ENCODE measurements at places on chromosomes 1 and 21.

DNA sequence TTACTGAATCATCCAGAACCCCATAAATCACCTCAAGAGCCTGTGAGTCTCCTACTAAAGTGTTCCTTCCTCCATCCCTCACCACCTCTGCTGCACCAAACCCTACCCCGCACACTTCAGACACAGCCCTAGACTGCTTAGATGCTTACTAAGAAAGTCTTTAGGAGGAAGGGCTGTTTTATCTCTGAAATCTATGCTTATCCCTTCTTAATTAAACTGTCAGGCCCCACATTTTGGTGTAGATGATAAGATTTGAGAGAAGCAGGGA, 216.8 kb upstream of the SGIP1 start:
- DNase-seq, result no peak

DNA sequence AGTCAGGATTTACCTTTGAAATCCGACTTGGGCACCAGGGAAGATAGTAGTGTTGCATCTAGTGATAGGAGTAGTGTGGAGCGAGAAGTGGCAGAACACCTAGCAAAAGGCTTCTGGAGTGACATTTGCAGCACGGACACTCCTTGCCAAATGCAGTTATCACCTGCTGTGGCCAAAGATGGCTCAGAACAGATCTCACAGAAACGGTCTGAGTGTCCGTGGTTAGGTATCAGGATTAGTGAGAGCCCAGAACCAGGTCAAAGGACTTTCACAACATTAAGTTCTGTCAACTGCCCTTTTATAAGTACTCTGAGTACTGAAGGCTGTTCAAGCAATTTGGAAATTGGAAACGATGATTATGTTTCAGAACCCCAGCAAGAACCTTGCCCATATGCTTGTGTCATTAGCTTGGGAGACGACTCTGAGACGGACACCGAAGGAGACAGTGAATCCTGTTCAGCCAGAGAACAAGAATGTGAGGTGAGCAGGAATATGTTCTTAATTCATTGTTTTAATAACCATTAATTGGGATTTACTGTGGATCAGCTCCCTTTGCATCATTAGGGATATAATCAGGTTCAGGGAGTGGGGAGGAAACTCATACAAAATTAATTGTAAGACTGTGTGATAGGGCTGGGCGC, 28.3 kb downstream of the BACH1 start:
- DNase-seq, result no peak

GRCh38 chr1:223775054-223775453, 62.7 kb downstream of the CAPN2 start:
- no peak for DNase-seq

- DNase-seq, result no peak
These were observed 191.4 kb downstream of the ZBTB18 start for GRCh38 chr1:244242446-244242845.

GRCh38 chr1:30599721-30600120, 123.7 kb downstream of the MATN1 start:
- DNase-seq, result no peak

DNA sequence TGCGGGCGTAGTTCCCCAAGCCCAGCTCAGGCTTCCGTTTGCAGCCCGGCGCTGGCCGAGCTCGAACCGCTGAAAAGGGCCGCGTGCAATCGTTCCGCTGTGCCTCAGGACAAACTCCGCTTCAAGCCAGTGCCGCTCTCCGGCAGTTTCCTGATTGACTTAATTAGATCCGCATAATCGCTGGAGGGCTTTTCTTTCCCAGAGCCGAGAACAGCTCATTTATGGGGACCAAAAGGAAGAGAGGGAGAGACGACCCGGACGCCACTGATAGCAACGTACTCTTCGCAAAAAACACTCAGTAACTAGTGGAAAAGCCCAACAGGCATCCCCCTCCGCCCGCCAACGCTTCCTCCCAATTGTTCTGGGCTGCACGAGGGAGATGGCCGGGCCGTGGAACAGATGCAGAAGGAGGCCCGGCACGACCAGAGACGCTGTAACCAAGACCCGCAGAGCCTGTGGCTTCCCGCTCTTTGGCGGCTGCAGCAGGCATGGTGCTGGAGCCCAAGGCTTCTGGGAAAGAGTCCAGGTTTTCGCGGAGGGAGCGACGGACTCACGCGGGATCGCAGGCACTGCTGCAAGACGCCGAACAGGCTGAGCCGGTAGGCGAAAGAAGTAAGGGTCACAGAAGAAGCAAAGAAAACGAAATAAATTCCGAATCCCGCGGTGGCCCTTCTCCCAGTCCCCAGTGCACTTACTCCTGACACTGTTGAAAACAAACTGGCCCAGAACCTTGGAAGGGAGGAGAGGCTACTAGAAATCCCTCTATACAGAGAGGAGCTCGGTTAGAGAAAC, 3.6 kb upstream of the FOXD2 start:
- no peak for DNase-seq

DNA sequence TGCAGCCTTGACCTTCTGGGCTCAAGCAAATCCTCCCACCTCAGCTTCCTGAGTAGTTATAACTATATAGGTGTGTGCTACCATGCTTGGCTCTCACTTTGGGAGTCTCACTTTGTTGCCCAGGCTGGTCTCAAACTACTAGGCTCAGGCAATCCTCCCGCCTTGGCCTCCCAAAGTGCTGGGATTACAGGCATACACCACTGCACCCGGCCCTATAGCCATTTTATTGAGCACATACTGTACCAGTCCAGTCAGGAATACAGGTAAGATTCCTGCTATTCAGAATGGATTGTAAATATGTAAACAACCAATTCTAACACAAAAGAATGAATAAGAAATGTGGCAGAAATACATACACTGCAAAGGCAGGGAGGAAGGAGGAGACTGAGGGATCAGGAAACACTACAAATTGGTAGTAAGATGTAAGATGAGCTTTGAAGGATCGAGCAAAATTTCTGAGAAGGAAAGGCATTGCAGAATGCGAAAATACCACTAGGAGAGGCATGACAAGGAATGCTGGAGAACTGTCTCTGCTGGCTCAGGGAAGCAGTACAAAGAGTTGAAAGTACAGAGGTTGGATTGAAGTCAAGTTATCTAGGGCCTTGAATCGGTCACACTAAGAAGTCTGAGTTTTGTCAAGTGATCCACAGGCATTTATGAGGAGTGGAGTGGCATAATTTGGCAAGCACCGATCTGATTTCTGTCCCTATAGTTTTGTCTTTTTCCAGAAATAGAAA, 60.4 kb downstream of the LHX4 start:
- no peak for DNase-seq

DNA sequence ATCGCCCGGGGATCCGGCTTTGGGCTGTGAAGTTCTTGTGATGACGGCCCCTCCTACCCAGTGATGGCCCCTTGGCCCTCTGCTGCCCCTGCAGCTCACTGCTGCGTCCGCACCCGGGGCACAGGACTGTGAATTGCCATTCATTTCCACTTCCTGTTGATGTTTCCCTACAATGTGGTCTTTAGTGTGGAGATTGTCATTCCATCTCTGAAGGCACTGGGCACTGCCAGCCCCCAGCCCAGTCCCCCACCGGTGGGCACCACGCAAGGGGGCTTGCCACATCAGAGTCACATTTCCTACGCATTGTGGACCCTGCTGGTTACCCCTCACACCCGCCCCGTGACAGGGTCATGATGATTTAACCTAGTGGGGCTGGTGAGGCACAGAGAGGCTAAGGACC, 2.5 kb upstream of the MX2 start:
- no peak for DNase-seq

DNA sequence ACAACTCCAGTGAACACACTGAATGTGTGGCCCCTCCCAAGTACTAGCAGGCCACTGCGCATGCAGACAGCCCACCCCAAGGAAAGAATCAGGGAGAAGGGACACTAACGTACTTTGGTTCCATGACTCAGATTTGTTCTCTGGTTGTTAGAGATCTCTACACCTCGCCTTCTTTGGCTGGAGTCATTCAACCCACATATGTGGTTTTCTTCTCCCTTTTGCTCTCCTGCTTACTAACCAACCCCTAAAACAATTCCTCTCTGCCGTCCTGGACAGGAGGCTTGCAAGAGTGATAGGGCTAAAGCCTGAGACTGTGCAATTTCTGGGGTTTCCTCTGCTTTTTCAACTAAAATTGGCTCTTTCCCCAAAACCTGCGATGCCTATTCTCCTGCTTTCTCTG, 5.7 kb upstream of the CD48 start:
- no peak for DNase-seq

- no peak for DNase-seq
These were observed 75.3 kb downstream of the ROR1 start for GRCh38 chr1:63849149-63849548.

DNA sequence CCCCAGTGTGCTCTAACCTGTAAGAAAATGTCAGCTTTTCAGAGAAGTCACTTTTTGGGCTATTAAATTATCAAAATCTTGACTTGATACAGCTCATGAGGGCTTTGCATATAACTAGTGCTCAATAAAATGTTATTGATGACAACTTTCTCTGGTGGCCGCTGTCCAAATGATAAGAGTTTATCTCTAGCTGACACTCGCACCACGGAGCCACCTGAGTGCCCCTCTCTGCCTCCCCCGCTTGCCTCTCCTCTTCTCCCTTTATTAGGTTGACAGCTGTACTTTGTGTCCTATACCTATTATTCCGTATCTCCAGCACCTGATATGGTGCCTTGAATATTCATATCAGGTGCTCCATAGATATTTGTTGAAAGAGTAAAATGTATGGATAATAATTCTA, 82.8 kb downstream of the PHTF1 start:
- DNase-seq, result no peak

DNA sequence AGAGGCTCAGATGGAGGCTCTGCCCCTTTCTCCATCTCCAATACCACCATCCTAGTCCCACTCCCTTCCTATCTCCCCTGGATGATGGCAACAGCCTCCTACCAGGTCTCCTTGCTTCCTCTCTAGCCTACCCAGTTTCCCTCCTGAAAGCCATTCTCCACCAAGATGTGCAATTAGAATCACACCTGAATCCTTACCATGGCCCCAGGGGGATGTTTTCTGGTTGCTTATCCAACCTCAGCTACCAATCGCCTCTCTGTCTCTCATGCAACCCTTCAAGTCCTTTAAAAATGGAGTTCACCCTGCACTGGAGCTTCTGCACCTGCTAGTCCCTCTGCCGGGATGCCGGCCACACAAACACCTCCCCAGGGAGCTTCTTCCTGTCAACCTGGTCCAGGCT, 2.9 kb downstream of the RCAN1 start:
- no peak for DNase-seq

- DNase-seq, result no peak
These were observed 38.3 kb downstream of the CD34 start for GRCh38 chr1:207872621-207873020.

DNA sequence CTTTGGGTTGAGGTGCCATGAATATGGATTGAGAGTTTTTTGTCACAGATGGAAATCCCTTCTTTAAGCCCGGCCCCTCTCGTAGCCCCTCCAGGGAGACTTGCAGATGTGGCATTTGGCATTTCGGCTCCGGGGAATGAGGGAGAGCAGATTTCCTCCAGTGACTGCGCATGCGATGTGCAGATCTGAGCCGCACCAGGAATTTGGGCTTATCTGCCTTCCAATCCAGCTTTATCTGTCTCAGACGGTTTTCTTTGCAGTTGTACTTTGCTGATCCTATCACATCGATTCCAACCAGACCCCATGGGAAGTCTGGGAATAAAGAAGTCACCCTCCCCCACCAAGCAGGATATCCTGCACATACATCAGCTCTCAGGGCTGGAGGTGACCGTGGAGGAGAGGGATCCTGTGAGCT, 11.7 kb downstream of the KIF26B start:
- DNase-seq, result no peak

- DNase-seq, result no peak
These were observed 29.2 kb downstream of the MIS18A start for GRCh38 chr21:32249511-32250280.

DNA sequence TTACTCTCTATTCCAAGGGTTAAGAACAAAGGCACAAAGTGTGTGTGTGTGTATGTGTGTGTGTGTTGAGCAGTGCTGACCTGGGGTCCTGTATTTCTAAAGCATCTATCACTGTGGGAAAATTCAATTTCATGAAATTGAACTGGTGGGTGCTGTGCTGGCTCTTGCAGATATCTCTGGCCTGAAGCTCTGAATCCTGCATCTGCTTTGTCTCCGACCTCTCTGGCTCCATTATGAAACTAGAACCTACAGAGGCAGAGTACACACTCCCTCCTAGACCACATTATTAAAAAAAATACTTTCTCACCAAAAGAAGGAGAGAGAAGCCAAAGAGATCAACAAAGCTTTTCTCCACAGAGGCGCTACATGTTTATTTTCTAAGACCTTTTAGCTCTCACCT, 88.4 kb upstream of the PDE4B start:
- no peak for DNase-seq

GRCh38 chr21:33231526-33231925, 1.8 kb downstream of the IFNAR2 start:
- no peak for DNase-seq

DNA sequence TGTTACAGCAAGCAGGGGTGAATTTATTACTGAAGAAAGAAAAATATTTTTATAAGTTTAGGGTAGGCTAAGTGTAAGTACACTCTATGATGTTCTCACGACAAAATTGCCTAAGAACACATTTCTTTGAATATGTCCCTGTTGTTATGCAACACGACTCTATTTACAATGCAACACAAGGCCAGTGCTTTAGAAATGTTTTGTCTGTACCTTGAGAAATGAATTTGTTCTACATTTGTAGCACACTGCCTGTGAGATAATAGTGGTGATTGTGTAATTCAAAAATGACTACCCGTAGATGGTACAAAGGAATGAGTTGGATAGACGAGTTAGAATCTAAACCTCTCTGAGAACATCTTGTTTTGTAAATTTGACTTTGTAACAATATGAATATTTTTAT, 63.7 kb upstream of the IGSF5 start:
- DNase-seq, result no peak

GRCh38 chr21:34520764-34521508, 8.9 kb upstream of the KCNE1 start:
- DNase-seq, result no peak

DNA sequence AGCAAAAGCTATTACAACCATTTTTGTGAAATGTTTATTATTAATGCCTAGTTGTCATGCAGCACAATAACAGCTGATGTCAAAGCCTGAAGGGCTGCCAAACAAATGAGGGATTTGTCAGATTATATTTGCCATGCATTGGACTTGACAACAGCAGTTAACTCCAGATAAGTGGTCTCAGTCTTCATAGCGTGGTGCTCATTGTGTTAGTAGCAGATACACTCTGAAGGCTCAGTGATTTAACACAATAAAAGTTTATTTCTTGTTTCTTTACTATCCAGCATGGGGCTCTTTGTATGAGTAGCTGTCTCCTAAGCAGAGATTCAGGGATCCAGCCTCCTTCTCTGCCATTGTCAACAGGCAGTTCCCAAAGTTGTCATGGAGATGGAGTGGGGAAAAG, 76.0 kb upstream of the PTGFRN start:
- no peak for DNase-seq

GRCh38 chr21:43192501-43193081, 23.8 kb downstream of the CRYAA start:
- DNase-seq, result no peak

DNA sequence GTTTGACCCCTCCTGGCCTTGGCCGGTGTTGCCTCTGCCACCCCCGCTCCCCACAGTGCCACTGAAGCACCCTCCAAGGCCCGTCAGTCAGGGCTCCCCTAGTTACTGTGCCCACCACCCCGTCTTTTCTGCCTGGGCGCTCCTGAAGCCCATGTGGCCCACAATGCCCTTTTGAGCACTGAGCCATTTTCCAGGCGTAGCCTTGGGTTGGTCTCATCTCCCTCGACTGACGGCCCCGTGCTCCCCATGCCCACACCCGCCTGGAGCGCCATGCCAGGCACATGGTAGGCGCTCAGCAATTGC, 107.9 kb downstream of the WDR4 start:
- no peak for DNase-seq

GRCh38 chr21:38159355-38159754, 97.4 kb upstream of the KCNJ15 start:
- peak; percentile 31 for DNase-seq

GRCh38 chr1:80534606-80535360, 1266.0 kb upstream of the ADGRL2 start:
- no peak for DNase-seq

All from T follicular helper cell (primary cell).